ENCODE measurements at places on chromosomes 16 and 17.

- DNase-seq = no peak
These were observed 5.7 kb upstream of the SLC4A1 start for GRCh38 chr17:44273607-44274006.

- peak; percentile 81 for DNase-seq
These were observed 167.5 kb downstream of the UTP18 start for GRCh38 chr17:51427856-51428255.

DNA sequence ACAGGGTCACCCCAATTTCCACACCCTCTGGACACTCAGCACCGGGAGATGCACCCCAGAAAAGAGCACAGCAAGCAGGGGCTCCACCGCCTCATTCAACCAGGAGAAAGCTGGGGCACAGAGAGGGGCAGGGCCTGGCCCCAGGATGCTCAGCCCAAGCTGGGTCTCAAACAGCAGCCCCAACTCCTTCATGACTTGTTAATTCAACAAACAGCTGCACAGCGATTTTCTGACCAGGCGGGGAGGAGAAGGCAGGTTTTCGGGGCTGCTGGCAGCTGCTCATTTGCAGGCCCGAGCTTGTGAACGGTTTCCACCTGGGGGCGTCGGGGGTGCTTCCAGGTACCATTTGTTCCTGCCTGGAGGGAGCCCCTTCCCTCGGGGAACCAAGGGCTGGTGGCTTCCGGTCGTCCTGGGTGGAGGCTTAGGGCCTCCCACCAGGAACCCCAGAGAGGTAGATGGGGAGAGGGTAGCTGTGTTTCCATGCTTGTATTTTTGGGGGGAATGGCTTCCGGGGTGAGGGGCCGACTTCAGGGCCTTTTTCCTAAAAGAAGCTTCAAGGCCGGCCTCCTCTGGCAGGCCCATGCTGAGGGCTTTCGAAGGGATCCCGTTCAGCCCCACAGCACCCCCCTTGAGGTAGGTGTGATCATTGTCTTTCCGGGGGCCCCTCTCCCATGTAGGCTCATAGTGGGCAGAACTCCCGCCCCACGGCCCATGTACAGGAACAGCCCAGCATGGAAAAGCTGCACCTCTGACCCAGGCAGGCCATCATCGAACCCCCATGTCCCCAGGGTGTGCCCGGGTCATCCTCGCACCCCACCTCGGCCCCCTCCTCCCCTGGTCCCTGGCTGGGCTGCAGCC, 191.6 kb upstream of the GSE1 start:
- no peak for DNase-seq

- no peak for DNase-seq
These were observed 45.1 kb upstream of the ARL6IP1 start for GRCh38 chr16:18846416-18846815.

DNA sequence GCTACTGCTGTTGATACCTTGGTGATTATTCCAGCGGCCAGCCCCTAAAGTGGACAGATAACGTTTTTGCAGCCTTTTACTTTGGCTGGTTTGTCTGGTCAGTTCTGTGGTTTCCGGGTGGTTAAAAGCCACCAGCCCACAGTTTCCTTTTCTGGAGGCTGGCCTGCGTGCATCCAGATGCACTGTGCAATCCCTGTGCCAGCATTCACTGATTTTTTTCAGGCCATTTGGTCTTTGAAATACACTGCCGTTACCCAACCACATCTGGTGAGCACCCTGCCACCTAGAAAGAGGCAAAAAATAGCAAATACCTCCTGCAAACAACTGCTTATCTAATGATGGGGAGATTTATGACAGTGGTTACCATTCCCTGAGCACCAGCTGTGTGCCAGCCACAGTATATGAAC, 797 bp downstream of the NUDT7 start:
- DNase-seq = no peak

- DNase-seq = peak; percentile 47
These were observed 523 bp downstream of the KCTD2 start for GRCh38 chr17:75047398-75048098.

DNA sequence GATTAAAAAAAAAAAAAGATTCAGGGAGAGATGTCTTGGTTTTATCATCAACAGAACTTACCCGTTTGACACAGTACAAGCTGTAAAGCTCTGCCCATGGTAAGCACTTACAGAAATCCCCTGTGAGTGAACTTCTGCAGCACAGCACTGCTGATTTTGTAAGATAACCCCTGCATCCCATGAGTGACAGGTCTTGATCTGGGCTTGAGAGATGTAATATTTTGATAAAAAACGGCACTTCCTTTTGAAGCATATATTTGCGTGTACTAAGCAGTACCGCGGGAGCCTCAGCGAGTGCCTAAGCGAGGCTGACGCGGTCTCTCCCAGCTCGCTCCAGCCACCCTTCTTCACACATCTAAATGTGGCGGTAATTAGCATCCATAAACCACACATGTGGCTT, 50.5 kb downstream of the IKZF3 start:
- DNase-seq = peak; percentile 79

DNA sequence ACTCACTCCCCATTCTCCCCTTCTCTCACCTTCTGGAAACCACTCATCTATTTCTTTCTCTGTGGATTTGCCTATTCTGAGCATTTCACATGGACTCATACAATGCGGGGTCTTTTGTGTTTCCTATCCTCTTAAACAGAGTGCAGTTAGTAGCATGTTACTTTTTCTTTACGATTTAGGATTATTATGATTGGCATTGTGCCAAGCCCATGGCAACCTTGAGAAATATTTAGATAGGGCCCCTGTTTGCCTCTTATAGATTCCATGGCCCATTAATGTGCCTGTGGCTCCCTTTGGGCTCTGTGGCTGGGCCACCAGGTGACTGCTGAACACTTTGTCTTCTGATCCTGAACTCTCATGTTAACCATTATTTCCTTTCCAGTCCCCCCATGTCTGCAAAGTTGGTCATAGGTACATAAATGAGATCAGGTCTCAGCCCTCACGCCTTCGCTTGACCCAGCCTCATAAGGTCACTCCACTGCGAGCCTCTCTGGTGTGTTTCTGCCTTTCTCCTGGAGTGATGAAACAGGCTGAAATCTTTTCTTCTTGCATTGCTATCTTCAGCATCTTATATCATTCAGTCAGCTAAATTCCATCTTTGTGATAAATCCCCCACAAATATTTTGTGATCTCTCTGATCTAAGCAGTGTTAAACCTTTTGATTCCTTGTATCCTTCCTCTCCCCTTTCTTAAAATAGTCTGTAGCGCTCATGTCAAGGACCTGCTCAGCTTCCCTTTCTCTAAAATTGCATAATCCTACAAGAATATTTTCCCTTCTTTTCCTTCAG, 44.0 kb downstream of the MYH3 start:
- DNase-seq = no peak

DNA sequence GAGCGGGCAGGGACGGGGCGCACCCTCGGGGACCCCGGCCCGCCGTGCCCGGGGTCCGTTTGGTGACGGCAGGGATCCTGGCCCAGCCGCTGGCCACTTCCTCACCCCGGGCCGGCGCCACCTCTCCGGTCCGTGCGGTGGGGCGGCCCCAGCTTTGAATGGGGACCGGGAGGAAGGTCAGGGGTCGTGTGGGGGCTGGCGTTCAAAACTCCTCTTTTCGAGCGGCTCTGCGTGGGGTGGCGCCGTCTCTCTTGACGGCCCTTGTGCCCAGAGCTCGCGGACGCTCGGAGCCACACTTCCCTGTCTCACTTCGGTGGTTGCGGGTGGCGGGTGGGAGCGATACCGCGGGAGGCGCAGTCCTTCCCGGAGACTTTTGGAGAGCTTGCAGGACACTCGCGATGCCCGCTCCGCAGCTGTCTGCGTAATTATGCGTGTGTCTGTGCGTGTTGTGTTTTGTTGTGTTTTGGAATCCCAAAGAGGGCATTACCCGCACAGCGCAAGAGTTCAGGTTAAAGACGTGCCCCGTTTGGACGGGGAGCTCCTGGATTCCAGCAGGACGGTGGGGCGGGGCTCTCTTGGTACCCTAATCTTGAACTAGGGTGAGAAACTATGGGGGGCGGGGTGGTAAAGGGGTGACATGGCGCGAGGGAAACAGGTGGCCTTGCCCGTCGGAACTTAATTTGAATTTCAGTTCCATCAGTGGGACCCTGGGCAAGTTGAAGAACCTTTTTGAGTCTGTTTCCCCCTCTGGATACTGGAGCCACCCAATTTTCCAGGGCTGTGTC, 637 bp downstream of the PLCG2 start:
- peak; percentile 5 for DNase-seq

- DNase-seq = no peak
These were observed 3.0 kb downstream of the ALKBH5 start for GRCh38 chr17:18186627-18186982.

GRCh38 chr17:79220713-79221291, 146.2 kb downstream of the ENGASE start:
- DNase-seq = no peak

- peak; percentile 7 for DNase-seq
These were observed 19.5 kb downstream of the MARVELD3 start for GRCh38 chr16:71645450-71645849.

DNA sequence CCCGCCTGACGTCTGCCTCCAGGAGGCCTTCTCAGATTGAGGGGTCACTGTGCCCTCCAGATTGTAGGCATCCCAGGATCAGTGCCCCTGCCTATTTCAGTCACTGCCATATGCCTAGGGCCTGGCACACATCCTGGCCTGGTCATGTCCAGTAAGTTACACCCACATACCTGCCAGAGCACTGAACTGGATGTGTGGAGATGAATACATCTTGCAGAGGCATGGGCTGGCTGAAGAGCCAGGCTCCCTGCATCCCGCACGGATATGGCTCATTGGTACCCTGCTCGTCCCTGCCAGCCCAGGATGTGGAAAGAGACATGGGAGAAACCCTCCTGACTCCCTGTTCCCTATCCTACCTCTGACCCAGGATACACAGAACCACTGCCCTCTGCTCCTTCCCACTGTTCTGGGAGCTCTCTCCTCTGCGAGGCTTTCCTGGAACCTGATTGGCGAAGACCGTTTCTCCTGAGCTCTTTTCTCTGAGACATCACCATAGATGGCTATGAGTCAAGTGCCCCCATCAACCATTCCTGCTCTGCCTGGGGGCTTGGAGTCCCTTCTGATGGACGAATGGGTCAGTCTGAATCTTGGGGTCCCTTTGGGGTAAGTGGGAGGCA, 40.0 kb upstream of the TAC4 start:
- DNase-seq = no peak

GRCh38 chr16:68563631-68564381, 24.7 kb downstream of the ZFP90 start:
- DNase-seq = no peak

DNA sequence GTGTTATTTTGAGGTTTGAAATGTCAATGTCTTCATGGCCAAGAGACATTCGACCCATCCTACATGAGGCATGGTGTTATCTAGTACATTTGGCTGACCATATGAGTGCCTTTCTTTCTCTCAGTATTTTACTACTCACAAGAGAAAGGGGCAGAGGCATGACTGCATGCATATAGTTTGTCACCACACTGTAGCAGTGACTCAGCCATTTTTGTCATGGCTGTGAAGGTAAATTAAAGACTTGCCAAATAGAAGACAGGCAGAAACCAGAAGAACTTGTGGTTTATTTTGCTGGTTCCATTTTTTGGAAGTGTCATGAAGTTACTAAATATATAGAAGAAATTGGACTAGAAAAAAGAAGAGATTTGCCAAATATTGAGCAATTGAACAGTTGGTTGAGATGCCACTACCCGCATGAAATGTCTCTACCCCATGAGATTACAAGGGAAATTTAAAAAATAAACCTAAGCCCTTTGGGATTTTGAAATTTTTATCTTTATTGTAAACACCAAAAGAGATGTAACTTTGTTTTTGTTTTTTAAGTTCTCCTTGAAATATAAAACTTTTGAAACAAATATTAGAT, 170.3 kb downstream of the CHD9 start:
- no peak for DNase-seq

GRCh38 chr17:69779378-69780214, 295.4 kb upstream of the KCNJ16 start:
- no peak for DNase-seq

- no peak for DNase-seq
These were observed 14.9 kb downstream of the RCVRN start for GRCh38 chr17:9890124-9890523.

- no peak for DNase-seq
These were observed 160.4 kb downstream of the ABCA8 start for GRCh38 chr17:68794636-68795434.

- DNase-seq = no peak
These were observed 196.1 kb downstream of the NTN1 start for GRCh38 chr17:9217151-9218056.

DNA sequence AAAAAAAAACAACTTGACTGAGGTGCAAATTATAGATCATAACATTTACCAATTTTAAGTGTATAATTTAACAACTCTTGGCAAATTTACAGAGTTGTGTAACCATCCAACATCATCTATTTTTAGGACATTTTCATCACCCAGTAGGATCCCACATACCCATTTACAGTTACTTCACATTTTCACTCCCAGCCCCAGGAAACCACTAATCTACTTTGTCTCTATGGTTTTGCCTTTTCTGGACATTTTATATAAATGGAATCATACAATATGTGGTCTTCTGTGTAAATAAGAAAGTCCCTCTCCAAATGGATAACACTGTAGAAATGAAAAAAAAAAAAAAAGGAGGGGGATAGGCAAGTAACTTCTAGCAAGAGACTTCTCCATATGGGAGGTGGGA, 26.1 kb upstream of the XYLT1 start:
- DNase-seq = no peak

GRCh38 chr17:56608944-56609343, 15.4 kb downstream of the NOG start:
- no peak for DNase-seq

GRCh38 chr16:62386411-62386810, 350.2 kb upstream of the CDH8 start:
- no peak for DNase-seq

GRCh38 chr16:11407047-11407982, 62.1 kb downstream of the RMI2 start:
- peak; percentile 73 for DNase-seq

- no peak for DNase-seq
These were observed 970 bp upstream of the HSD11B2 start for GRCh38 chr16:67429799-67430503.

GRCh38 chr17:62627219-62627903, at the start of gene MRC2:
Gene MRC2, plus strand, starts transcription at chr17:62627670. Its CDS starts 133 bp downstream, at chr17:62627803.
- DNase-seq = peak; percentile 48

- peak; percentile 74 for DNase-seq
These were observed at the start of gene NLRC3 for GRCh38 chr16:3577302-3577752. Gene NLRC3, minus strand, starts transcription at chr16:3577403. Its CDS starts 12,367 bp downstream, at chr16:3565036.

DNA sequence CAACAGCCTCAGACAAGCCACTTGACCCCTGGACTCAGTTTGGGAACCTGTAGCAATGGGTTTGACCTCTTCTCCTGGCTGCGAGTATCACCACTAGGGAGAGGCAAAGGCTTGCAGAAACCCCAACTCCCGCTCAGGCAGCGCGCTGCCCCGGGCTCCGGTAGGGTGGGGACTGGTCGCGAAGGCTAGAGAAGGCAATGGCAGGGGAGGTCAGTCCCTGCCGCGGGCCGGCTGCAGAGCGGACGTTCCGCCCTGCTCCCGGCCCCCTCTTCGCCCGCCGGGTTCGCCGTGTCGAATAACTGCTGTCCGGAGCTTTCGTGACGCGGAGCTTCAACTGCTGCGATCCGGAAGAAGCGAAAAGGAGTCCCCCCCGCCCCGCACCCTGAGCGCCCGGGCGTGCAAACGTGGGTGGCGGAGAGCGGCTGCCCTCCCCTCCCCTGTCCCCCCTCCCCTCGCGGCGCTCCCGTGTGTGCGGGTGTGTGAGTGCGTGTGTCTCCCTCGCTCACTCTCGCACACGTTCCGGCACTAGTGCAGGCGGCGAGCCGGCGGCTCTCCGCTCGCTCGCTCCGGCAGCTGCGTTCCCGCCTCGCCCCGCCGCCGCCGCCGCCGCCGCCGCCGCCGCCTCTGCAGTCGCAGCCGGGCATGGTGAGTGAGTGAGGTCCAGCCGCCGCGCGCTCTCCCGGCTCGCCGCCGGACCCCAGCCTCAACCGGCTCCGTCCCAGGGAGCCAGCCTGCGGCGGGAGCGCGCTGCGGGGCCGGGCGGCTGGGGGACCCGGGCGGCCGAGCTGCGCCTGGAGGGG, 772 bp upstream of the SHISA6 start:
- DNase-seq = no peak

Measured in CD4-positive, alpha-beta T cell treated with Interleukin-17A for 4 hours (primary cell).